ENCODE measurements at places on chromosomes 7 and 10.

- no peak for DNase-seq
These were observed 399.3 kb downstream of the HTR7 start for GRCh38 chr10:90458571-90458970.

DNA sequence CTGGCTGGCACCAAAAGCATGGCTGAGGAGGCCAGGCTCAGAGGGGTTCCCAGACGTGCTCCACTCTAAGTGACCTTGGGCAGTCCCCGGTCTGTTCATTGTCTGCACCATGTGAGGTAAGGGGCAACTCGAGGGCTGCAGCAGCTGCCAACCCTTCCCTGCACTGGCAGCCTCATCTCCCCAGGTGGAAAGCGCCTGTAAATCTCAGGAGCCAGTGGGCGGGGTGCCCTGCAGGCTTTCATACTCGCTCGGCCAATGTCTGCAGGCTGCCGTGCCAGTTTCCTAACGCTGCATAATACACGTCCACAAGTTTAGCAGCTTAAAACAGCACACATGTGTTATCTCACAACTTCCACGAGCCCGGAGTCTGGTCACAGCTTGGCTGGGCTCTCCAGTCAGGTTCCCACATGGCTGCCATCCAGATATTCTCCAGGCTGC is 12.6 kb upstream of the GDF10 start:
- no peak for DNase-seq

DNA sequence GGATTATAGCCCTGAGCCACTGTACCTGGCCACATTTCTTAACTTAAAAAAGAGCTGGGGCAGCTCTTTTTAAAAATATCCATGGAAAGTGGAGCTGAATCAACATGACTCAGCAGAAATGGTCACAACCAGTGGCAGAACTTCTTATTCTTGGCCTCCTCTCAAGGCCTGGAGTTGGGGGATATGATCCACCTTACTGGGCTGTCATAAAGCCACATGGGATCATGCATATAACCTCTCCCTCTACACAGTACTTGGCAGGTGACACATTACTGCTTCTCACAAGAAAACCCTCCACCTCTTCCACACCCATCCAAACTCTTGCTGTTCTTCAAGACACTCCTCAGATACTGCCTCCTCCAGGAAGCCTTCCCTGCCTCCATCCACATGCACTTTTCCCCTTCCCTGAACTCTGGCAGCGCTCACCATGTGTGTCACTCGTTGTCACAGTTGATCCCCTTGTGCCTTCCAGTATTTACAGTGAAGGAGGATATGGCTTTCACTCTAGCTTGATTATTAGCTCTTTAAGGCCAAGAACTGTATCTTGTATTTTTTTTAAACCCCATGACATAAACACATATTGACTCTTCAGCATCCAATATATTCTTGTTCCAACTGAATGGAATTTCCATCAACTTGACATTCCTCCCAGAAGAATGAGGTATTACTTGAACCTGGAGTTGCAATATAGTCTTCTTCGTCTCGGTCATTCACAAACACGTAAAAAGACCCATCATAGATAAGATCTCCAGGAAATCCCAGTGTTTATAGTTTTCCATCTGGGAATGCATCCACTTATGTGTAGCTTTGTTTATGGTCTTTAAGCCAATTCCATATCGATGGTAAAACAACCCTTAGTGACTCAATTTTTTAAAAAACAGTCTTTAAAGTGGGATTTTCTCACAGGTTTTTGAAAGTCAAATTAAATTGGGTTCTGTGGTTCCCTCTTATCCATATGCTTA is 85.5 kb downstream of the TBXAS1 start:
- DNase-seq = peak; percentile 60

- DNase-seq = peak; percentile 30
These were observed 418.3 kb downstream of the PAXIP1 start for GRCh38 chr7:154584352-154585252.

- peak; percentile 30 for DNase-seq
These were observed 2.7 kb downstream of the MAP3K8 start for GRCh38 chr10:30436671-30437030.

DNA sequence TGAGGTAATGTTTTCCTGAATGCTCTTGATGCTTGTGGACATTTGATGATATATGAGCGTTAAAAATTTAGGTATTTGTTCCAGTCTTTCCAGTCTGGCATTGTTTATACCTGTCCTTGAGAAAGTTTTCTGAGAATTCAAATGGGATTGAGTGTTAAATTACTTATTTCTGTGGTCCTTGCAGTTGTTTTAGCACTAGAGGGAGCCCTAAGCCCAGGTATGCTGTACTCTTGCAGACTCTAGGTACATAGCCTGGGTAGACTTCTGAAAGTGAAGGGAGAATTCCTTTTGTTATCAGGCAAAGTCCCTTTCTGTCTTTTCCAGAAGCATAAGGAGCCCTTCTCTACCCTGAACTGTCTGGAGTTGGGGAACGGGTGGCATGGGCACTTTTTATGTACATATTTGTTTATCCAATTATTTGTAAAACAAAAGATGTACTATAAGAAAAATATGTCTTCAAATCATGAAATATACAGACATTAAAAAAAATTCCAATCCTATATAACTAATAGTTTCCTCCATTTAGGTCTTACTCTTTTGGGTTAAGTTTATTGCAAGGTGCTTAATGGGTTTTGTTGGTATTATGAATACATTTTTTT is 262.1 kb downstream of the ATRNL1 start:
- peak; percentile 41 for DNase-seq

- no peak for DNase-seq
These were observed 7.5 kb downstream of the PDZD8 start for GRCh38 chr10:117367718-117368117.

DNA sequence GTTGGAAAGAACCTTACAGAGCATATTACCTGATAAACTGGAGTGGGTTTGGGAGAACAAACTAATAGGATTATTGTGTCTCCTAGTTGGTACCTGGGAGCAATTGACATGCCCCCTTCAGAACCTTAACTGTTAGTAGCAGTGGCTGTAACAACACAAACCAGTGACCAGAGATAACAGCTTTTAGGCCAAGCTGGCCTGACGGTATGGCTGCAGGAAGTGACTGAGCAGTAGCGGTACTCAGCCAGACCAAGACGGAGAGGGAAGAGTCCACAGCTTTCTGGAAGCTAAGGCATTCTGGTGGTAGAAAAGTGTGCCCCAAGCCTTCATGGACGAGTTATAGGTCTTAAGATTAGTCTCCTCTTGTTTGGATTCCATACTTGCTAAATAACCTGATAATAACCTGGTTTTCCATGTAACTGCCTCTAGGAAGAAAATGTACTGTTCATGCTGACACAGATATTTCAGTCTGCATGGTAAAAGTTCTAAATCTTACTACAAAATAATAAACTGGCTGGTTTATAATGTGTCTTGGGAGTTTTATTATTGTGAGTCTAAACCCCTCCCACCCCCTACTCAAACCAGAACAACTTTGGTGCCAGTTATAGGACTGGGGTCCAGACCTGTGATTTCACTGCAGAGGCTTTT is 11.3 kb downstream of the NOLC1 start:
- no peak for DNase-seq

DNA sequence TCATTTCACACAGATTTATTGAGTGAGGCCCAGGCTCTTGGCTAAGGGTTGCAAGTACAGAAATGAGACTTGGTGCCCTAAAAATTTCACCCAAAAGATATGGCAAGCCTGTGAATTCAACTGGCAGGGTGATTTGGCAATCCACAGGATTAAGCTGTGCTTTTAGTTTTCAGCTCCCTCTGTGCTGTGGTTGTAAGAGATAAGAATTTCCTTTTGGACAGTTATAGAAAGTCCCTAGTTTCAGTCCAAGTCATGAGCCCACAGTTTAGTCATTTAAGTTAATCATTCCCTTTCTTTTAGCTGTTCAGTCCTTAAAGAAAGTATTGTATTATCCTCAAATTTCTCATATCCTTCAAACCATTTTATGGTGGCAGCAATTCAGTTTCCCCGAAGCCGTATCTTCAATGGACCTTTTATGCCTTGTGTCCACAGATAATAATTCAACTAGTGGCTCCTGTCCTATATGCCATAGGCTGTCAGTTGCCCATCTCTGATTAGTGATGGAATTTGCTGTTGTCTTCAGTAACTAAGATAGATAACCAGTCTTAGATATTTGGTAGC is 73.4 kb upstream of the NAMPT start:
- DNase-seq = peak; percentile 70

GRCh38 chr10:59553162-59553900 is 156.3 kb downstream of the SLC16A9 start:
- no peak for DNase-seq

- DNase-seq = no peak
These were observed 11.8 kb downstream of the PKD2L1 start for GRCh38 chr10:100318207-100318606.

DNA sequence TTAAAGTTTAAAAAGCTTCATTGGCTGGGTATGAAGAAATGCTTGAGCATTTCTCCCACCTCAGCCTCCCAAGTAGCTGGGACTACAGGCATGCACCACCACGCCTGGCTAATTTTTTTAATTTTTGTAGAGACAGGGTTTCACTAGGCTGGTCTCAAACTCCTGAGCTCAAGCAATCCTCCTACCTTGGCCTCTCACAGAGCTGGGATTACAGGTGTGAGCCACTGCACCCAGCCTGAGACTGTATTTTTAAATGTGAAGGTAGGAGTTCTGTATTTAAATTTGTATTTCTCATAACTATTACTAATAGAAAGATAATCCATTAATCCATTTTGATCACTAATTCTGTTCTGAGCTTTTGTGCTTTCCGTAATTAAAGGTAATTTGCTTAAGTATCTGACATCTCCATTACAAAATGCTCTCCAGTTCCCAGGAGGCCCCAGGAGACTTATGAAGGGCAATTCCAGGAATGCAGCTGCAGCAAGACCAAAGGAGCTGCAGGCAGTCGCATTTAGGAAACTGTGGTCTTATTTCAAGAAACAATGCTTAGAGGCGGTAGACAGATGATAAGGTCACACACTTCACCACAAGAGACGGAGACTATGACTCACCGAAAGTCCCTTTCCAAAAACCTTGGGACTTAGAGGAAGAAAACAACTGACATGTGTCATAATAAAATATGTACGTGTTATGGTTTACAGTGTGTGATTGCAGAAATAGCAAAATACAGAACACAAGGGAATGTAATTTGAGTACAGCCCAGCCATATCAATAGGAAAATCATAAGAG is 23.3 kb downstream of the YAE1 start:
- DNase-seq = peak; percentile 96

GRCh38 chr7:47652591-47652990 is 70.7 kb upstream of the TNS3 start:
- no peak for DNase-seq

DNA sequence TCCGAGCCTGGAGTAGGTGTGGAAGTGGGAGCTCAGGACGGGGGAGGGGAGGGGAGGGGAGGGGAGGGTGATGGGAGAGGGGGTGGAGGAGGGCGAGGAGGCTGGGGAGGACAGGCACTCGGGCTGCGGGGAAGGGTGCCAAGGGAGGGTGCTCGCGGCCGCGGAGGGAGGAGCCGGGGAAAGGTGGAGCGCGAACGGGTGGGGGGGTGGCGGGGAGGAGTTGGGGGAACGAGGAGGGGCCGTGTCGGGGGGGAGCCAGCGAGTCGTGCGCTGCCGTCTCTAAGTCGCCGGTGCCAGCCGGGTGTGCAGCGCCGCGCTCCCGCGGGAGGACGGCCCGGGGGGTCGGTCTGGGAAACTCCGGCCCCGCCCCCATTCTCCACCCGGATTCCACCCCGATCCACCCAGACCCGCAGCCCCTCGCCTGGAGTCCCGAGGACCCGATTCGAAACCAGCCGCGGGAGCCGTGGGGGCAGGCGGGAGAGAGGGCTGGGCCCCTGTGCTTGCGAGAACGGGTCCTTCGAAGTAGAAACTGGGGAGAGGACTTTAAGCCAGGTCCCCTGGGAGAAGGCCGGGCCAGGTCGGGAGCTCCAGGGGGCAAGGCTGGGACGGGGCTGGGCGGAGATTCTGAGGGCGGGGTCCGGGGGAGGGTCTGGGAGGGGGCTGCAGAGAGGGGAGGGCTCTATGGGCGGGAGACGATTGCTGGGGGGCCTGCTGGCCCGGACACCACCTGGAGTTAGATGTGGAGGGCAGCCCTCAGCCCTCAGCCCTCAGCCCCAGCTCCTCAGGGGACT is at the start of gene ZNF467:
Gene ZNF467, minus strand, starts transcription at position 143 of the 791 bp plus-strand sequence. CDS start 2,556 bp downstream, outside the sequence.
- DNase-seq = no peak

DNA sequence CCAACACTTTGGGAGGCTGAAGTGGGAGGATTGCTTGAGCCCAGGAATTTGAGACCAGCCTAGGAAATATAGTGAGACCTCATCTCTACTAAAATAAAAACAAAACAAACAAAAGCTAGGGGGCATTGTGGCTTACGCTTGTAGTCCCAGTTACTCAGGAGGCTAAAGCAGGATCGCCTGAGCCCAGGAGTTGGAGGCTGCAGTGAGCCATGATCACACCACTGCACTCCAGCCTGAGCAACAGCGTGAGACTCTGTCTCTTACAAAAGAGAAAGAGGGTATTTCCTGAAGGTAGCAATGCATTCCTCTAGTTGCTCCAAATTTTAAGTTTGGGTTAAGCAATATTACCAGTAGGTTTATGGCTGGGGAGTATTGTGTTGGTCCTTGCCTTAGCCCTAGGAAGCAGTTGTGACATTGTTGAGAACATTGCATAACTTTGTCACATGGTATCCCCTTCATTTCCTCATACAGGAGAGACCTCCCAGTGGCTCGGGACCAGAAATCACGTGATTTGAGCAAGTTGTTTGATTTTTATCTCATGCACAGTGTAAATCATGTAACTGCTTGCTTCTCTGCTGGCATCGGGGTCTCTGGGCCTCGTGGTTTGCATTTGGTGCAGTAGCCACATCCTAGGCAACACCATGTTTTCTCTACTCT is 23.3 kb upstream of the SMARCD3 start:
- no peak for DNase-seq

DNA sequence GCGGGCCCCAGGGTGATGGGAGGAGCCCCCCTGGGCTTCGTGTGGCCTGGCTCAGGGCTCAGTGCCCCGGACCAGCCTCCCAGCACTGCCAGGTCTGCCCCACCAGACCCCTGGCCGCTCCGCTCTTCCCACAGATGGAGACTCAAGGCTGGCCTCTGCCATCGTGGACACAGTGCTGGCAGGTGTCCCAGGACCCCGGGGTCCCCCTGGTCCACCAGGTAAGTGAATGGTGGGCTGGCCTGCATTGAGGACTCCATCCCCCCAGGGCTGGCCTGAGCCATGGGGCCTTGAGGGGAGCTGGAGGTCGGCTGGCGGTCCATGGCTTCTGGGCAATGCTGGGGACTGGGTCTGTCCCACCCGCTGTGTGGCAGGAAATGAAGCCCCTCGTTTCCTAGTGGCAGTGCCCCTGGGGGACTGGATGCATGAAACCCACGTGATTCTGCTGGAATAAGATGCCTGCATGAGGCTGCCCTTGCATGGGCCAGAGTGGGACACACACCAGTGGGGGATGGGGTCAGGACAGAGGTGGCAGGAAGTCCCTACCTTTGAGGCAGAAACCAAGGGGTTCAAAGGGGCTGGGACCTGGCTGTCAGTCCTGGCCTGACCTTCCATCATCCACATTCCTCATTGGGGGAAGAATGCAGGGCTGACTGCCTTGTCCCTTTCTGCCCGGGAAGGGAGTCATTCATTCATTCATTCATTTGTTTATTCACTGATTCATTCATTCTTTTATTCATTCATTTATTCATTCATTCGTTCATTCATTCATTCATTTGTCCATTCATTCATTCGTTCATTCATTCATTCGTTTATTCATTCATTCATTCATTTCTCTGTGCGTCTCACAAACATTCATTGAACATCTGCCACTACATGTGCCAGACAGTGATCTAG is 81.8 kb downstream of the MYL10 start:
- DNase-seq = no peak

GRCh38 chr7:91443862-91444261 is 179.6 kb downstream of the FZD1 start:
- peak; percentile 31 for DNase-seq

GRCh38 chr7:148987751-148988512 is 40.4 kb downstream of the PDIA4 start:
- DNase-seq = no peak

Measured in astrocyte (in vitro differentiated cells and primary cell).